Posterior cingulate gyrus (tissue), 11 donors: ENCODE measurements at places on chromosomes 1 and 21.
A peak's percentile ranks its signal among the peaks of the same experiment; 100 is the strongest.

DNA sequence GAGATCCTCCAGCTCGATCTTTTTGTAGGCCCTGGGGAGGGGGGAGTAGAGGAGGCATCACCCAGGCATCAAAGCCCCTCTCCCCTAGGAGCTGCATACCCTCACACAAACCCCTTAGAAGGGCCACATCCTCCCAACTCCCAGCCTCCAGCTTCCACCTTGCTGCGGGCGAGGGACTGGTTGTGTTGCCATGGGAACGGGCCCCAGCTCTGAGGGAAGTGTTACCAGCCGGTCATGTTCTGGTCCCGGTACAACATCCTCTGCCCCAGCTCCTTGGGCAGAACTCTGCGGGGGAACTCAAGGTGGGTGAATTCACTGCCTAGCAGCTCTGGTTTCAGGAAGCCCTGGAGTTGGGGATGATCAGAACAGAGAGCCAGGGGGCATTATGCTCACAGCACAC, 4.1 kb downstream of the PPM1J start:
- no peak for DNase-seq

DNA sequence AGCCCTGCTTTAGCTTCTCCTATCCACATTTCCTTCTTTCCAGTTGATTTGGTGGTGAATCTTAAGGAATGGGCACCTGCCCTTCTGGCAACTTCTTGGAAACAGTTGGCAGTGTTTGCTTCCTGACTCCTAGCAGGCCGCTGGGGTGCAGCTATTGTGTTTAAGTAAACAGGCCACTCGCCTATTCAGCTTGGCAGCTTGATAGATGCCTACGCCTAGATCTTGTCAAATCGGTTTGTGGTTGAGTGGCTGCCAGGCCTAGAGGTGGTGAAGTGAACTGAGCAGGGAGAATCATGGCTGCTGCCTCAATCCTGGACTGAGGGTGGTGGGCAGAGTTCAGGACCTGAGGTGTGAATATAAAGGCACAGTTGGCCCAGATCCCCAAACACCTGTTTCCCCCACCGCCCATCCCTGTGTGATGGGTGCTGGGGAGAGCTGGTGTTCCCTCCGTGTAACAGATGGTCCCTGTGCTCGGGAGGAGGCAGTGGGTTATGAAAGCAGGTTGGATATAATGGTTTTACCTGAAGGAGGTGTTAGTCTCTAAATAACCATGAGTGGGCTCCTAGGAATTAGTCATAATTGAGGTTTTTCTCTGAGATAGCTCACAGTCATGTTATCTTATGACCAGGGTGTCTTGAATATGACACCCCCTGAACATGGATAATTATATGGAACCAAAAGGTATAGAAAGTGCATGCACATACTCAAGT, 940 bp upstream of the PLA2G2C start:
- peak; percentile 29 for DNase-seq

- DNase-seq, result no peak
These were observed 34.8 kb downstream of the LIN9 start for GRCh38 chr1:226274138-226274537.

DNA sequence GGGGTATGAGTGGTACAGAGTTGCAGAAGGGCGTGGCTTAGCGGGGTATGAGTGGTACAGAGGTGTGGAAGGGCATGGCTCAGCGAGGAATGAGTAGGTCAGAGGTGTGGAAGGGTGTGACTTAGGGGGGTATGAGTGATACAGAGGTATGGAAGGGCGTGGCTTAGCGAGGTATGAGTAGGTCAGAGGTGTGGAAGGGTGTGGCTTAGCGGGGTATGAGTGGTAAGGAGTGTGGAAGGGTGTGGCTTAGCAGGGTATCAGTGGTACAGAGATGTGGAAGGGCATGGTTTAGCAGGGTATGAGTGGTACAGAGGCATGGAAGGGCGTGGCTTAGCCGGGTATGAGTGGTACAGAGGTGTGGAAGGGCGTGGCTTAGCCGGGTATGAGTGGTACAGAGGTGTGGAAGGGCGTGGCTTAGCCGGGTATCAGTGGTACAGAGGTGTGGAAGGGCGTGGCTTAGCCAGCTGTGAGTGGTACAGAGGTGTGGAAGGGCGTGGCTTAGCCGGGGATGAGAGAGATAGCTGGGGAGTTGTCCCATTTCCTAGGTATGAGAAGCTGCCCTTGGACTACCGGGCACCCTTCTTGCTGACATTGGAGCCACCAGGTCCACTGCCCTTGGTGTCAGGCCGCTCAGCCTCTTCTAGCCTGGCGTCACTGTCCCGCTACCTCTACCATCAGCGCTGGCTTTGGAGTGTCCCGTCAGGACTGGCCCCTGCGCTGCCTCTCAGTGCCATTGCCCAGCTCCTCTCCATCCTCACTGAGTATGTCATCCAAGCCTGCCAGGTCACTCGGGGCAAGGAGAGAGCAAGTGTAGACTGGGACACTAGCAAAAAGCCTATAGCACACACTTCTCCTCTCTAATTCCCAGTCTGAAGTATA, 29.8 kb downstream of the HYI start:
- peak; percentile 53 for DNase-seq

- DNase-seq, result no peak
These were observed 10.2 kb upstream of the CAMK2N1 start for GRCh38 chr1:20496241-20496661.

GRCh38 chr1:34885405-34886247, 26.1 kb upstream of the SMIM12 start:
- DNase-seq, result no peak

GRCh38 chr1:194830387-194830786, 1644.0 kb upstream of the B3GALT2 start:
- no peak for DNase-seq

DNA sequence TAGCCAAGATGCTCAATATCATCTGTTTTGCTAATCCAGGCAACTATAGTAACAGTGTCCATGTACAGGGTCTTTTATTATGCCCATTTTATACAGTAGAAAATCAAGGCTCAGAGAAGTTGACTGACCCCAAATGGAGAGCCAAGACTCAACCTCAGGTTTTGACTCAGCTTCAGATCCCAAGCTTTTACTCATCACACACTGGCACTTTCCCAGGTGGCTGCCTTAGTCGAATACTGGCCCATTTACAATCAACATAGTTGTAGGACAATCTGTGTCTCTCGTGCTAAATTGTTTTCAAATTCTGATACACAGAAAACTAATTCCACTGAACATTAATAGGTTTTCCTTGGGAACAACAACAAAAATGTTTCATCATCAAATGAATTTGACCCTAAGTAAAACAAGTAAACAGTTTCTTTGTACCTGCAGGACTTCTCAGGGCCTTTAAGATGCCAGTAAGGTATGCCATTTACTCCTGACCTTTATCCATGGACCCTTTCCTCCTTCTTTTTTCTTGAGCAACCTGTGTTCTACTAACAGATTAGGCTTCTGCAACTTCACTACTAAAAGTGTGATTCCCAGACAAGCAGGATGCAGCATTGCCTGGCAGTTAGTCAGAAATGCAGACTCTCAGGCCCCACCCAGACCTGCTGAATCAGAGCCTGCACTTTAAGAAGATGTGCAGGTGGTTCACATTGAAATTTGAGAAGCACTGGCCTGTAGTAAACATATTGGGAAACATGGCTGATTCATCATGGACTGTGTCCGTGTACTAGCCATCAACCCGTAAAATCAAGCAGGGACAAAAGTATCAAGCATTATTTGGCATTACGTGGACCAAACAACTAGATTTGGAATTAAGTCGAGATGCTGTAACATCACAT, 128.8 kb downstream of the RRAGC start:
- no peak for DNase-seq

- no peak for DNase-seq
These were observed 185.8 kb downstream of the HS2ST1 start for GRCh38 chr1:87100271-87100670.

DNA sequence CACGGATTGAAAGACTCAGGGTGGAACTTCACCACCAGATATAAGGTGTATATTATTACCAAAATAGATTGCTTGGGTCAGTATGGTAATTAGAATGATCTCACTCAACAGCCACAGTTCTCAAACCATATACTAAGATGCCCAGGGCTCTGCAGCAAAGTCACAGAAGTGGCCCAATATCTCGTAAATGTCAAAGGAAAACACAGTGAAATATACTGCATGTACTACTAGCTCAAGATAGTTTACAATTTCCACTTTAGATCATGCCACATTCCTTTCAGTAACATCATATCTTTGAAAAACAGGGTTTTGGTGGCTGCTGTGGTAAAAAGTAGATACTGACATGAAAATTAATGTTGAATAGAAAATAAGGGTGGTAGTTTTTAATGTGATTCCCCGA, 180.3 kb upstream of the ATP1B1 start:
- no peak for DNase-seq

- no peak for DNase-seq
These were observed 424.0 kb downstream of the MATN1 start for GRCh38 chr1:30299393-30299792.

DNA sequence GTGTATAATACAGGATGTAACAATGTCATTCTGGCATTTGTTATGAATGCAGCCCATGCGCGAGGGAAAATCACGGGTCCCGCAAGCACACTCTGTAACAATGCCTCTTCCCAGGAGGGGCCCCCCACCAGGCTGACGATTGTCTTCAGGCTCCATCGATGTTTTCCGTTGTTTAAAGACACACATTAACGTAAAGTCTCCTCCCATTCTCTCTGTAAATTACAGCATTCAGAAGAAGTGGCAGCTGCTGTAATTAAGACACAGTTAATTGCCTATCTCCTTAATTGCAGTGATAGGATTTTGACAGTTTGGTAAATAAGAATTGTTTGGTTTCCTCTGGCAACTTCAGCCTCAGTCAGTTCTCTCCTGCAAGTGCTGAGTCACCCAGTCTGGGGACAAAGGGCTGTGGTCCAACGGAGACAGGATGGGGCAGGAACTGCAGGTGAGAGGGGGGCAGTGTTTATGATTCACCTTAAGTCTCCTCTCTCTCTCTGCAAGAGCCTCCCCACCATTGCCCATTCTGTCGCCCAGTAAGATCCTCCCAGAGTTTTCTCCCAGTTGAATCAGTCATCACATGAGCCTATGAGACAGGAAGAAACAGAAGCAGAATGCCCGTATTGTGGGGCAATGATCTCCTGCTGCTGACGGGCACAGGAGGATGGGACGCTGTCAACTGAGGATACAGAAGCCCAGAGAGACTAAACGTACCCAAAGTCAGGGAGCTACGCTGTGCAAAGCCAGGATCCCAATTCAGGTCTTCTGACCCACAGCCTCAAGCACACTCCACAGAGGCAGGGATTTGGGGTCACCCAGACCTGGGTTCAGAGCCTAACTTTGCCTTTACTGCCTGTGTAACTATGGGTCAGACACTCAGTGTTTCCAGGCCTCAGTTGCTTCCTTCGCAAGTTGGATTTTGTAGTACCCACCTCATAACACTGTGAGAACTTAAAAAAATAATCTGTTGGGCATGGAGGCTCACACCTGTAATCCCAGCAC, 110.0 kb downstream of the ADSS2 start:
- DNase-seq, result peak; percentile 85

DNA sequence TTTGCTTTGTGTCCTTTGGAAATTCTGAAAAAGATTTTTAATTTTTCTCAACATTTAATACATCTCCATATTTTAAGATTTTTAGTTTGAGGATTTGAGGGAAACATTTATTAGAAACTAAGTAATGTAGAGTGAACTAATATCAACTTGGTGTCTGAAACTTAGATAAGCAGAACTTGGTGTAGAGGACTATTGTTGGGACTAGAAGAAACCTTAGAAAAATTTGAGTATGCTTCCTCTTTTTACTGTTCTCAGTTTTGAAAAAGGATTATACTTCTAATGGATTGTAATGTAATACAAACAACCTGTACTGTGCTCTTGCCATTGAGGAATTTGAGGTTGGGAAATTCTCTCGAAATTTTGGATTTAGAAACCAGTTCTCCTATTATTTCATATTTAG, 2.4 kb downstream of the FNBP1L start:
- no peak for DNase-seq

DNA sequence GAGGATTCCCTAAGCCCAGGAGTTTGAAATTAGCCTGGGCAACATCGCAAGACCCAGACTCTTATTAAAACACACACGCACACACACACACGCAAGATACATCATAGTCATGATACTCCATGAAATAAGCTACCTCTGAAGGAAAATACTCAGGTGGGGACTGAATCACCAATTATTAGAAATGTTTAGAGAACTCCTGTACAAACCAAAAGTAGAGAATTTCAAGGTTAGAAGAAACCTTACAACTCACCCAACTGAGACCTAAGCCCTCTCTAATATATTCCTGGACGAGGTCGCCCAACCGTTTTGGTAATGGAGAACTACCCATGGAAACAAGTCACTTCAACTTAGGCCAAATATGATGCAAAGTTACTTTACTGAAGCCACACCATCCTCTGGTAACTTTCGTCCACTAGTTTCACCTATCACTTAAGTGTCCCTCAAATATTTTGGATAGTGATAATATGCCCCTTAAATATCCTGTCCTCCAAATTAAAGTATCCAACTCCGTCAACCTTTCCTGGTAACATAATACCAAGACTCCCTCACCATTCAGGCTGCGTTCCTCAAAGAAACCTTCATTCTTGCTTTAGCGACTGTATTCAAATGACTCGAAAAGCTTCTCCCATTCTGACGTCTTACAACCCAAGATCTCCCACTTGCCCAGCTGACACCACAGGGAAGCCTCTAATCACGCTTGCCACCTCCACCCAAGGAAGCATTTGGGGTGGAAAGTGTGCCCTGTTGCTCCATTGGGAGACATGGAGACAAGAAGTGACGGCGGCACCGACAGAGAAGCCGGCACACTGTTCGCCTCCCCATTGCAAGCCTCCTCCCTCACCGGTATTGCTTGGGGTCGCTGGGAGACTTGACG, 856 bp downstream of the NRDC start:
- no peak for DNase-seq

DNA sequence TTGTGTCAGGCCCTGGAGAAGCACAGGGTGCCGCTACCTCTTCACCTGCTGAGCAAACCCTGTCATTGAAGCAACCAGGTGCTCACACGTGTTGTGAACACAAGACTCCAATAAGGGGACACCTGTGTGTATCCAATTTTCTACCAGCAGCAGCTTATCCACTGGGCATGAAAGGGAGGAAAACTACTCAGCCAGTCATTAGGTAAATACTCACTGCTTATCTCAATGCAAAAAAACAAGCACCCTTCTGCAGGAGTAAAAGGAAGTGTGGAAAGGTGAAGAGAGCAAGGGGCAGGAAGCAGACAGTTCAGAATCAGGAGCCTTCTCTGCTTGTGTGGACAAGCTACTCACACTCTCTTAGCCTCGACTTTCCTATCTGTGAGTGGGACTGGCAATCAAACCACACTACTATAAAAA, 148.9 kb downstream of the ETS2 start:
- DNase-seq, result no peak

- DNase-seq, result no peak
These were observed 17.3 kb downstream of the SLC9A1 start for GRCh38 chr1:27137544-27138075.

- DNase-seq, result no peak
These were observed 73.5 kb downstream of the CNST start for GRCh38 chr1:246639732-246640131.
